Activated naive CD8-positive, alpha-beta T cell treated with anti-CD3 and anti-CD28 coated beads, Interleukin-2, amount 50 U/mL, for 16 hours (primary cell): ENCODE measurements at places on chromosomes 4 and X.

- no peak for DNase-seq
Observed at GRCh38 chrX:40094900-40095582, 2.7 kb downstream of the BCOR start.

DNA sequence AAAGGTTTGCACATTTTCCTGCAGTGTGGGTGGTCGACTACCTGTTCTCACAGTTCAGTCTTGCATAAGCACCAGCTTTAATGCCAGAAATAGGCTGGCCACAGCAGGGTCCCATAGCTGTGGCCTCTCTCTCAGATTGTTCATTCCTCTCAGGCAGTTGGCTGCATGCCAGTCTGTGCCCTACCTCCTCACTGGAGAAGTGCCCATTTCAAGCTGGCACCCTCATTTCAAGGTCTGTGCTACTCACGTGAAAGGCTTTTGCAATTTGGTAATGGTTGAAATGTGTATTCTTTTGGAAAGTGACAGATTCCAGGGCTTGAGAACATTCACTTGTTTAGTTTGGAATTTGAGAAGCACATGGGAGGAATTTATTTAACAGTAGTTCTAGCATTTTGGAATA is 28.9 kb upstream of the MTMR1 start:
- no peak for DNase-seq

- DNase-seq, result no peak
Observed at GRCh38 chr4:102420563-102421398, 75.5 kb upstream of the SLC39A8 start.

DNA sequence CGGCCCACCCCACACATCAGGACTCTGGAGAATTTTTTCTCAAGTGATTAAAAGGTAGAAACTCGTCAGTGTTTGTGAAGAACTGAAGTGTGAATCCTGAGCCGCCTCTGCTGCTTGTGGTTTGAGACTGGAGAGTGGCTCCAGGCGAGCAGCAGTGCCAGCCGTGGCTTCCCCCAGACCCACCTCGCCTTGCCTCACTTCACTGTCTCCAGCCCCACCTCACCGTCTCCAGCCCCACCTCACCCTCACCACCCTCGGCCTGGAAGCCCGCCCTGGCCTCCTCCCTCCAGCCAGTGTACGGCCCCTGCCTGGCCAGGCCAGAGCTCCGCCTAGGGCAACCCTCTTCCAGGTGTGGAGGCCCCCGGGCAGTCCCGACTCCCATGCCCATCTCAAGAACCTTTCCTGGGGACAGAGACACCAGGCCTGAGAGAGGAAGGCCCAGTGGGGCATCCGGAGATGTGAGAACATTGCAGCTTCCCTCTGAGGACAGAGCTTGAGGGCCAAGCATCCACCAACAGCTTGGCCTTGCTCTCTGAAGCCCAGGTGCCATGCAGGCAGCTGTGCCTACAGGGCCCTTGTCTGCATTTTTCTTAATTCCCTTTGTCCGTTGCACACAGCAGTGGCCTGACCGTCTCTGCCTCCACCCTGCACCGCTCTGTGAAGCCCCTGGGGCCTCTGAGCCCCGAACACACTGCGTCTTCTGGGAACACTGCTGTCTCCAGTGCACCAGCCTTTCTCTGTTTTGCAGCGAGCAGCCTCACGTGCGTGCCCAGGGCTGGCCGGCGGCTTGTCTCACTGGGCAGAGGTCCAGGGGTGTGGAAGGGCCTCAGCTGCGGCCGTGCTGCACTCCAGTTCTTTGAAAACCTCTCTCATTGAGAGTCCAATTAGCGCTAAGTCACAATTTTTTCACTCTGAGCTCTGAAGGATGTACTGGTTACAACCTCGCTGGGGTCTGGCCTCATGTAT is 13.8 kb downstream of the SH3BP2 start:
- no peak for DNase-seq

DNA sequence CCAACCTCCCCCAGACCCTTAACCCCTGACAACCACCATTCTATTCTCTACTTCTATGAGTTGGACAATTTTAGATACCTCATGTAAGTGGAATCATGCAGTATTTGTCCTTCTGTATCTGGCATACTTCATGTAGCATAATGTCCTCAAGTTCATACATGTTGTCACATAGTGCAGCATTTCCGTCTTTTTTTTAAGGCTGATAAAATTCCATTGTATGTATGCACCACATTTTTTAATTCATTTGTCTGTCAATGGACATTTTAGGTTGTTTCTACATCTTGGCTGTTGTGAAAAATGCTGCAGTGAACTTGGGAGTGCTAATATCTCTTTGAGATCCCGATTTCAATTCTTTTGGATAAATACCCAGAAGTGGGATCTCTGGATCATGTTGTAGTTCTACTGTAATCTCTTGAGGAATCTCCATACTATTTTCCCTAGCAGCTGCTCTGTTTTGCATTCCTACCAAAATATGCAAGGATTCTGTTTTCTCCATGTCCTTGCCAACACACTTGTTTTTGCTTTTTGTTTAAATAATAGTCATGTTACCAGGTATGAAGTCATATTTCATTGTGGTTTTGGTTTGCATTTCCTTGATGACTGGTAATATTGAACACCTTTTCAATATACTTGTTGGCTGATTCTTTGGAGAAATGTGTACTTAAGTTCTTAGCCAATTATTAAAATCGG is 48.8 kb upstream of the ADAD1 start:
- no peak for DNase-seq

- DNase-seq, result no peak
Observed at GRCh38 chr4:74758551-74759145, 35.7 kb downstream of the BTC start.
